ENCODE measurements at places on chromosomes 6 and 20.
A peak's percentile ranks its signal among the peaks of the same experiment; 100 is the strongest.

DNA sequence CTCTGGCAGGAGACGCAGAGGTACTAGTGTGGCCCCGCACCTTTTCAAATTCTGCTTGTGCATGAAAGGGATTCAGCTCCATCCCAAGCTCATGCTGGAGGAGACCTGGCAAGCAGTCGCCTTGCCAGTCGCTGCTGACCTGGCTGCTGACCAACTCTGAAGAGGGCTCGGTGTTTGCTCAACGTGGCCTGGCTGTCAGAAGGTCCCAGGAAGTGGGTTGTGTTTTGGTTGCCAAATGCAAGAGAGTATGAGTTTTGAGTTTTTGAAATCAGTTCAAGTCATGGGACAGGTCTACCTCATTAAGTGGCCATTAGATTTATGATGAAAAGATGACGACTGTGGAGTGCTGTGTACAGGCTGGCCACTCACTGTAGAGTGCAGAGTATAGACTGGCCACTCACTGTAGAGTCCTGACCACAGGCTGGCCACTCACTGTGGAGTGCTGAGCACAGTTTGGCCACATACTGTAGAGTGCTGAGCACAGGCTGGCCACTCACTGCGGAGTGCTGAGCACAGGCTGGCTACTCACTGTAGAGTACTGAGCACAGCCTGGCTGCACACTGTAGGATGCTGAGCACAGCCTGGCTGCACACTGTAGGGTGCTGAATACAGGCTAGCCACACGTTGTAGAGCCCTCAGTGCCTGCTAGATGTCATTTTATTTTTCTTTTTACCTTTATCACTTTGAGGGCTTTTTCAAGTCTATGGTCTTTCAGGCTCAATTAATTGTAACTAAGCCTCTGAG lies 193.9 kb downstream of the ZNF217 start:
- DNase-seq: no peak

GRCh38 chr6:110682460-110682853 lies 132.8 kb downstream of the CDK19 start:
- DNase-seq: peak; percentile 62

GRCh38 chr6:109467696-109468095 lies 12.1 kb upstream of the MICAL1 start:
- no peak for DNase-seq

- no peak for DNase-seq
Observed at GRCh38 chr20:23027721-23028120, 7.4 kb upstream of the SSTR4 start.

- DNase-seq: no peak
Observed at GRCh38 chr6:47581591-47581990, 104.0 kb downstream of the CD2AP start.

DNA sequence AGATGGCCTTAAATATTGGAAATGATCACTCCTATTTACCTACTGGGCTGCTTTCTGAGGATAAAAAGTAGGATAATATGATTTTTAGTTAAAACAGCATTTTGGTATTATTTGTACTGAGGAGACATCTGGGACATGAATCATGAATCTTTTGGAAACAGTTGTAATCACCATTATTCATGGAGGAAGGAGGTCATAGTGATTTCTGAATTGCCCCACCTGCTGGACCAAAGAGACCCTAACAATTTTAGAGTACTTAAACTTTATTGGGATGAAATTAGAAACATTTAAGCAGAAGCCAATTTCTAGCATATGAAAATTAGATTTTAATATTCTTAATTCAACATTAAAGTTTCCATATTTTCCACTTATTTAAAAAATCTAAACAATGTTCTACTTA lies 108.4 kb upstream of the SIM1 start:
- no peak for DNase-seq

DNA sequence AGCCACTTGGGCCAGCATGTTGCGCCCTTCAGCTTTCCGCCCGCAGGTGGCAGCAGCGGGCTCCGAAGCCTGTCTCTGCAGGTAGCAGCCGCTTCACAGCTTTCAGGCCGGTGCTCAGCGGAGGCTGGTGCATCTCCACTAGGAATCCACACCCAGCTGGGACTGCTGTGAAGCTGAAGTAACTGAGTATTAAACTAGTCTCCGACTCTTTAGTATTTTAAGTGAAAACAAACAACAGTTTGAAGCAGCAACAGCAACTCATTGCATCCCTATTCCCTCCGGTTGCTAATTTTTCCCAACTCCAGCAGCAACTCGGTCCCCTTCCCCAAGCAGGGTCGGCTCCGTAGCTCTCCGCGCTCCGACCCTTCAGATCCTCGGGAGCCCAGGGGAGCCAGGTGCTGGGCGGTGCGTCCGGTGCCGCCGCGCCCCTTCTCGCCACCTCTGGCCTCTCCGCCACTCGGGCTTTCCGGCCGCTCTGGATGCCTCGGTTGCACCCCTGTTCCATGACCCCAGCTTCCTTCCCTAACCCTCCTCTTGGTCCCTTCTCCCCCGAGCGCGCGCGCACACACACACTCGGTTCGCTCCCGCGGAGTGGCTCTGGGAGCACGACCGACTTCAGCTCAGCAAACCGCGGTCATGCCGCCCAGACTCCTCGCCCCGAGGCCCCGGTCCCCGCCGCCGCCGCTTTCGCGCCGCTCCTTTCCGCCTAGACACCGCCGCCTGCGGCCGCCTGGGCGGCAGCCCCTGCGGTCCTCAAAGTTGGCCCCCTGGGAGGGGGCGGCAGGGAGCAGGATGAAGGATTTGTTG lies 765 bp upstream of the NKAIN2 start:
- DNase-seq: peak; percentile 78

- no peak for DNase-seq
Observed at GRCh38 chr6:110523451-110524021, 47.1 kb upstream of the SLC22A16 start.

- no peak for DNase-seq
Observed at GRCh38 chr20:8330319-8330784, 198.3 kb downstream of the PLCB1 start.

Data from NCI-H1048 (cell line).